ENCODE measurements at places on chromosomes 2 and 18.

GRCh38 chr2:129152514-129152913, 827.0 kb upstream of the RAB6C start:
- no peak for DNase-seq

DNA sequence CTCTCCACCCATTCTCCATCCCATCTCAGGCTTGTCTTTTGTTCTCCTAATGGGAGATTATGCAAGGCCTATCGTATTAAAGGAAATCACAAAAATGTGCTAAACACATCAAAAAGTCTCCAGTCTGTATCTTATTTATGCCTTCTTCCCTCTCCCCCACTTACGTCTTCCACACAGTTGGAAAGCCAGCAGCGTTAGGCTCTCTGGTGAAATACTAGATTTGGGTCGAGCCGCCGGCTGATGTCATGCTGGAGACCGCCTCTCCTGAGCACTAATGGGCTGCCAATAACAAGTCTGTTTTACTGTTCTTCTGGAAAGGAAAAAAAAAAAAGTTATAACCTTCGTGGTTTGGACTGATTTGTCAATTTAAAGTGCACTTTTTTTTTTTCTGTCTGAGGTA, 182.7 kb upstream of the SIX2 start:
- DNase-seq: no peak

DNA sequence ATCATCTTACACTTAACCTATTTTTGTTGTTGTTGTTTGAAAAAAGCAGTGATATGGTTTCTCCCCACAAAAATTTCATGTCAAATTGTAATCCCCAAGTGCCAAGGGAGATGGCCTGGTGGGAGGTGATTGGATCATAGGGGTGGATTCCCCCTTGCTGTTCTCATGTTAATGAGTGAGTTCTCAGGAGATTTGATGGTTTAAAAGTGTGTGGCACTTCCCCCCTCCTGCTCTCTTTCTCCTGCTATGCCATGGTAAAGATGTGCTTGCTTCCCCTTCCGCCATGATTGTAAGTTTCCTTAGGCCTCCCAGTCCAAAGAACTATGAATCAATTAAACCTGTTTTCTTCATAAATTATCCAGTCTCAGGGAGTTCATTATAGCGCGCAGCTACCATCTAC, 1362.7 kb upstream of the FAM98A start:
- no peak for DNase-seq

DNA sequence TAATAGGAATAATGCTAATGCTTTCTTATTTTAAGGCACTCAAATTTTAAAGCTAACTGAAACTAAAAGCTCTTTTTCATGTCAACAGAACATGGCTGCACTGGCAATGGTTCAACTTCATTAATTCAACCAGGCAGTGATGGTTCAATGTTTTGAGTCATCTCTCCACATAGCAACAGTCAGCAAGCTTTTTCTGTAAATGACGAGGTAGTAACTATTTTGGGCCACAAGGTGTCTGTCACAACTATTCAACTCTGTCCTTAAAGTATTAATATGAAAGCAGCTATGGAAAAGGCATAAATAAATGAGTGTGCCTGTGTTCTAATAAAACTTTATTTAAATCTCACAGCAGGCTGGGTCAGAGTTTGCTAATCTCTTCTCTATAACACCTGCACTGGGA, 1425.6 kb upstream of the PIK3C3 start:
- no peak for DNase-seq

GRCh38 chr18:37175727-37176620, 347.0 kb downstream of the KIAA1328 start:
- no peak for DNase-seq

DNA sequence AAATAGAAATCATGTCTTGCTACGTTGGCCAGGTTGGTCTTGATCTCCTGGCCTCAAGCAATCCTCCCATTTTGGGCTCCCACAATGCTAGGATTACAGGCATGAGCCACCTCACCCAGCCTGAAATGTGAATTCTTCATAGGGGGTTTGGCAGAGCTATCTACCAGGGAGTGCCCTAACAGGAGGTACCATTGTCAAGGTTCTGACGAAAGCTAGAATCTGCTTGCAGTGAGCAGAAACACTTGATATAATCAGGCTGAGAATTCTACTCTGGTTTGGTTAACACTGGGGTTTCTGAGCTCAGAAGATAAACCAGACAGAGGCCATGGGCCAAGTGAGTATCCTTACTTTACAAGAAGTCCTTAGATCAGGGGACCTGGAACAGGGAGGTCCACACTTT, 7.2 kb upstream of the LAMA3 start:
- no peak for DNase-seq

DNA sequence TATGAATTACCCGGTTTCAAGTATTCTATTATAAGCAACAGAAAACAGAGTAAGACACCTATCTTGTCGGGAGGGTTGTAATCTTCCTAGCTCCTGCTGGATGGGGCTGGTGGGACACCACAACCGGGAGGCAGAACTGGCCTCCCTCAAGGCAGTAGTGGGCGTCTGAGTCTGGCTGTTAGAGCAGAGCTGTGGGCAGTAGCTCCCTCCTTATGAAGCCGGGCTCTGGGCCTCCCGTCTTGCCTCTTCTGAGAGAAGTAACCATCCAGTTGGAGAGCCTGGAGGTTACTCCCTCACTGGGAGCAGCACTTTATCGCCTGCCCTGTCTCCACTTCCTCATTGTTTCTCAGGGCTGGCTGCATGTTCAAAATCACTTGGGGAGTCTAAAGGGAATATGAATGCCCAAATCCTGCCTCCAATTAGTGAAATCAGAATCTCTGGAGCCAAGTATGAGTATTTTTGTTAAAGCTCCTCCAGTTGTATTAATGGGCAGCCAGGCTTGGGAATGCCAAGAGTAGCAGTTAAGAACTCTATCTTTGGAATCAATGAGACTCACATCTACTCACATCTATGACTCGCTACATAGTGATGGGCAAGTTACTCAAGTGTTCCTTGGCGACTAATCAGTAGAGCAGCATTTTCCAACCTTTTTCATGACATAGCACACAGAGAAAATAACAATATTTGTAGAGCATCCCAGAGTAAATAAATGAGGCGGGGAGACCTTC, 27.3 kb upstream of the NRP2 start:
- no peak for DNase-seq

DNA sequence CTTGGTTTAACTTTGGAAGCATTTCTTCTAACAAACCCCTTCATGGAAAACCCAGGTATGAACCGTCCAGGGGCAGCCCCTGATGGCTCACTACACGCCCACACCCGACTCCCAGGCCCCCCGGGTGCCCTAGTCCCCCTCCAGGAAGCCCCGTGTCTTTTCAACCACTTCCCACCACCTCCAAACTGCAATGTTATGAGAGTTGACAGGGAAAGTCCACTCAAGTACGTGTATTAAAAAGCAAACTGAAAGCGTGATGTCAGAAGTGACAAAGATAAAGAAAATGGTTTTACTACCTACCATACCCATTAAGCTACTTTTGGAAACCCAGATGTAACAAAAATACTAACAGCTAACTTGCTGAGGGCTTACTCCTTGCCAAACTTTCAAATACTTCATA, 51.5 kb downstream of the L3MBTL4 start:
- no peak for DNase-seq

- no peak for DNase-seq
These were observed 63.3 kb upstream of the EFEMP1 start for GRCh38 chr2:55986700-55987440.

DNA sequence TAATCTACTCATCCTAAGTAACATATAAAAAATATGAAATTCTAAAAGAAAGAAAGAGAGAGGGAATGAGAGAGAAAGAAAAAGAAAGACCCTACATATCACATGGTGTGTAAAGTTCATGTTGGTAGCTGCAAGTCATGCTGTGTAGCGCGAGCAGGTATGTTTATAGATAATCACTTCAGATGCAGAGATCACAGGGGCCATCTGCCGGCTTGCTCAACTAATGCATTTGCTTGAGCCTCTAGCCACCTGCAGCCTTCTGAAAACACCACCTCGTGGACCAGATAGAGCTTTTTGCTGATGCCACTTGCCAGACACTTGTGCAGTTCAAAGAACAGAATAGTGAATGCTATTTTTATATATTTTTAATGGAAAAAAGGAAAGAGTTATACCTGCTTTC, 37.6 kb downstream of the CDH7 start:
- no peak for DNase-seq

GRCh38 chr2:99480390-99480789, 9.4 kb downstream of the REV1 start:
- DNase-seq: no peak

DNA sequence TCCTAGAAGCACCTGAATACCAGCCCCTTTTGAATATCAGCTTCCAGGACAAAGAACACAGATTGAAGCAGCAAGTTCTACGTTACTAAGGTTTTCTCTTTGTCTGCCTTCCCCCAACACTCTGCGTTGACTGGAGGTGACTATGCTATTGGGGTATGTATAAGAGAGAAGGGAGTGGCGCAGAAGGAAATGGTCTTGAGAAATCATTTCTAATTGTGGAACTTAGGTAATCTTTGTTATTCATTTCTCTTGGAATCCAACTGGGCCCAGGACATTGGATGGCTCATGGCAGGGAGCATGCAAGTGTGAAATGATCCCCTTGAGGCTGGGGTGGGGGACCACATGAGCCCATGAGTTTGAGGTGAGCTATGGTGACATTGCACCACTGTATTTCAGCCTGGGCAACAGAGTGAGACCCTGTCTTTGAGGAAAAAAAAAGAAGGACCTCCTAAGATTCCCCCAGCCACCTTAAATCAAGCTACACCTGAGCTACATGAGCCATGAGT, 29.7 kb downstream of the XDH start:
- no peak for DNase-seq

- DNase-seq: no peak
These were observed 8.6 kb upstream of the PLEKHM3 start for GRCh38 chr2:208033701-208034502.

GRCh38 chr2:239295377-239296019, 105.3 kb downstream of the HDAC4 start:
- no peak for DNase-seq

GRCh38 chr18:48186131-48186766, 222.9 kb downstream of the ZBTB7C start:
- DNase-seq: no peak

DNA sequence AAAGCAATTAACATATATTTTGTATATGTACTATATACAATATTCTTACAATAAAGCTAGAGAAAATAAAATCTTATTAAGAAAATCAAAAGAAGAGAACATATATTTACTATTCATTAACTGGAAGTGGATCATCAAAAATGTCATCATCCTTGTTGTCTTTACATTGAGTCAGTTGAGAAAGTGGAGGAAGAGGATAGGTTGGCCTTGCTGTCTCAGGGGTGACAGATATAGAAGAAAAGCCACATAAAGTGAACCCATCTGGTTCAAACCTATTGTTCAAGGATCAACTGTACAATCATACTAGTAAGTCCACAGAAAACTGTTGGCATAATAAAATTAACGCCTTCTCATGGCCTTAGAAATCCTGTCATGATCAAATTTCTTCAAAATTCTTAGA, 26.6 kb downstream of the SESTD1 start:
- no peak for DNase-seq

- DNase-seq: no peak
These were observed 3.1 kb downstream of the ARHGAP15 start for GRCh38 chr2:143132355-143132754.

DNA sequence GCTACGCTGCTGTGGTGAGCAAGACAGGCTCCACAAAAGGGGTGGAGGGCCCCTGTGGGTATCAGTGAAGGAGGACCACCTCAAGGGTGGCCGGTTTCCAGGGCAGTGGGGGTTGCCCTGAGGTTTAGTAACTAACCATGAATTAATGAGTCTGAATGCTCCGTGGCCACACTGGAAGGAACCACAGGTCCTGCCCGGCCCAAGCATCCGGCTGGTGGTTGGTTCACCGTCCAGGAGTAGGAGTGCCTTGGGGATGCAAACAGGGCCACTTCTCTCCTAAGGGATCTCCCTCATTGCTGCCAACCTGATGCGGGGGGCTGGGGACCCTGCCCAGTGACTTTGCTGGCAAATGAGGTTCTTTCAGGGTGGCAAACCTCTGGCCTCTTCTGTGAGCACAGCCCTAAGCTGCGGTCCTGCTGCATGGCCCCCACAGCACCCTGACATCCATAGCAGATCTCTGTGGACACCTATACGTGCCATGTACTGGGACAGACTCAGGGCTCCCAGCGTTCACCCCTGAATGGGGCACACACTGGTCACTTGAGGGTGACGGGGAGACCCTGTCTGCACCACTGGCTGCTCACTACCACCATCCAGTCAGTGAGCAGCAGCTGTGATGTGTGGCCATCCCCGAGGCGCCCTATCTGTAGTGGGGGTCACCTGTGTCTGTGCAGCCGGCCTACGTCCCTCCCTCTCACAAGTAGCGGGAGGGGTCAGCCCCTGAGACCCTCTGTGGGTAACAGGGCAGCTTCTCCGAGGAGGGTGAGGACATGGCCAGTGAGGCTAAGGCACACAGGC, 41.6 kb downstream of the HS6ST1 start:
- no peak for DNase-seq

DNA sequence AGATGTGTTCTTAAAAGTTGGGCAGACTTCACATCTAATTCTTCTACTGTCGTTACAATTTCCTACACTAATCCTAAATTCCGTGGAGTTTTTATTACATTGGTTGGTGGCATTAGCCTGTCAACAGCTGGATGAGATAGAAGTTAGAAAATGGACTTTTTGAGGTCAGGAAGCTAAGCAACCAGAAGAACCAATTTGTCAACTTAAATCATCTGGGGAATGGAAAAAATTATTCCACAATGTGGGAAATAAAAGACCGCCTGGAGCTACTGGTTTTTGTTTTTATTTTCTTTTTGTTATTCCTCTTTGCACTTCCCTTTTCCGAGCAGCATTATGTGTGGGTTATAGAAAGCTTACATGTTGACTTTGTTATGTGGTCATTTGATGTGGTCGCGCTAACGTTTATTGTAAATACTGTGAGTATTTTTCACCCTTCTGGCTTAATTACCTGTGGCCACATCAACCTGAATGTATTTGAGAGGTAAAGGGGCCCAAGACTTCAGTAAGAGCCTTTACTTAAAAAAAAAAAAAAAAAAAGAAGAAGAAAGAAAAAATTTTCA, 75.3 kb downstream of the PTPRM start:
- DNase-seq: no peak

- DNase-seq: no peak
These were observed 37.8 kb upstream of the TMEM182 start for GRCh38 chr2:102724016-102724490.

GRCh38 chr2:74267068-74267467, 68.7 kb downstream of the MTHFD2 start:
- no peak for DNase-seq

DNA sequence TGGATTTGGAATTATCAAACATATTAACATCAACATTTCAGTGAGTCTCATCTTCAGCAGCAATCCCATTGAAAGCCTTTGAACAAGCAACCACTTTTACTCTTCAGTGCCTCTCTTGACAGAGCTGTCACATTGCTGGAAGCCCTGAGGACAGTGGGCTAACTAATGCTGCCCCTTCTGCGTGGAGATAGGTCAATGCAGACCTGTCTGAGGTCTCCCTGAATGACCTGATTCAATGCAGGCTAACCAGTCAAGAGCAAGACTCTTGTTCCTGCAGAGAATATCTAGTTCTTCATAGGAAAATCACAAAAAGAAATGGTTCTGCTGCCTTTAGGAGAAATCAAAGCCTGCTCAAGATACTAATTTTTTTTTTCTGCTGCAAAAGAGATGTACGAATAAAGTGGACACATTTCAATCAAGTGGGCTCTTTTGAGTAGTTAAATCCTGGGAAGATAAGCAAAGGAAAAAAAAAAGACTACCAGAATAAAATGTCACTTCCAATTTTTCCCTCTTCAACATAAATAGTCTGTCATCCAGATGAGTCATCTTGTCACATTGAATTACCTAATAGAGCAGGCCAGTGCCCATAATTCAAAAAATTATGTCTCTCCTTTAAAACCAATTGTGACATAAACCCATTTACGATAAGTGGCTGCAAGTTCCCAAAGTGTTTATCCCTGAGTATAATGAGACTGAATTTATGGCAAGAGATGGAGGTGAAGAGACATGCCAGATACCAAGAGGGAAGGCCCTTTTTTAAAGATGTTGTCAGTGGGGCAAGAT, 1269.0 kb upstream of the DDX18 start:
- no peak for DNase-seq

All from stimulated activated CD4-positive, alpha-beta T cell treated with anti-CD3 and anti-CD28 coated beads, Interleukin-15, amount 100 ng/mL, for 48 hours (primary cell).